ENCODE measurements at places on chromosomes 11 and 22.

DNA sequence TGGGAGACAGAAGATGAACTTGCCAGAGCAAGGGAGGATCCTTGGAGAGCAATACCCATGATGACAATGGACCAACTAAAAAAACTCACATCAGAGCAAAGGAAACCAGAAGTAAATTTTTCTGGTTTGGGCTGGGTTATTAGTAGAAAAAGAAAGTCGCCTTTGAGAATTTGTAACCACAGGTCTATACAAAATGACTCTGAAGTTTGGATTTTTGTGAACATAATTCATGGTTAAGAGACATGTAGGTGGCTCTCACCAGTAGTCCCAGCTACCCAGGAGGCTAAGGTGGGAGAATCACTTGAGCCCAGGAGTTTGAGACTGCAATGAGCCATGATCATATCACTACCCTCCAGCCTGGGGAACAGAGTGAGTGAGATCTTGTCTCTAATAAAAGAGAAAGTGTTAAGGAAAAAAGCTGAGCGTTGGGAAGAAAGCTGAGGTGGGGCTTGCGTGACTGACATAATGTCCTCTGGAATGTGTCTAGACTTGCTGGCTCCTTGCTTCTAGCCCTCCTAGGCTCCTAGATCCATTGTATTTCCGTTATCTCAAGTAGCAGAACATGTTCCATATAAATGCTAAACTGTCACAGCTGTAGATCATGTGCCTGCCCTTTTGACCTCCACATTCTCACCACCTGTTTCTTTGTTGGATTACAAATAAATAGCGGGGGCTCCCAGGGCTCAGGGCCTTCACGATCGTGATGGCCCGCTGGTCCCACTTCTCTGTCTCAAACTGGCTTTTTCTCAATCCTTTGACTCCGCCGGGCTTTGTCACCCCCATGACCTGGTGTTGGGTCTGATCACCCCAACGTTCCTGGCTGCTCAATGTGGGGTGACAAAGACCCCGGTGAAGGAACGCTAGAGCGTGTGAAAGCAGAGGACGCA, 56.2 kb upstream of the SC5D start:
- no peak for DNase-seq

GRCh38 chr22:36486619-36487384, 5.4 kb upstream of the TXN2 start:
- DNase-seq: no peak

- DNase-seq: no peak
These were observed 9.5 kb downstream of the PLA2G6 start for GRCh38 chr22:38171927-38172831.

DNA sequence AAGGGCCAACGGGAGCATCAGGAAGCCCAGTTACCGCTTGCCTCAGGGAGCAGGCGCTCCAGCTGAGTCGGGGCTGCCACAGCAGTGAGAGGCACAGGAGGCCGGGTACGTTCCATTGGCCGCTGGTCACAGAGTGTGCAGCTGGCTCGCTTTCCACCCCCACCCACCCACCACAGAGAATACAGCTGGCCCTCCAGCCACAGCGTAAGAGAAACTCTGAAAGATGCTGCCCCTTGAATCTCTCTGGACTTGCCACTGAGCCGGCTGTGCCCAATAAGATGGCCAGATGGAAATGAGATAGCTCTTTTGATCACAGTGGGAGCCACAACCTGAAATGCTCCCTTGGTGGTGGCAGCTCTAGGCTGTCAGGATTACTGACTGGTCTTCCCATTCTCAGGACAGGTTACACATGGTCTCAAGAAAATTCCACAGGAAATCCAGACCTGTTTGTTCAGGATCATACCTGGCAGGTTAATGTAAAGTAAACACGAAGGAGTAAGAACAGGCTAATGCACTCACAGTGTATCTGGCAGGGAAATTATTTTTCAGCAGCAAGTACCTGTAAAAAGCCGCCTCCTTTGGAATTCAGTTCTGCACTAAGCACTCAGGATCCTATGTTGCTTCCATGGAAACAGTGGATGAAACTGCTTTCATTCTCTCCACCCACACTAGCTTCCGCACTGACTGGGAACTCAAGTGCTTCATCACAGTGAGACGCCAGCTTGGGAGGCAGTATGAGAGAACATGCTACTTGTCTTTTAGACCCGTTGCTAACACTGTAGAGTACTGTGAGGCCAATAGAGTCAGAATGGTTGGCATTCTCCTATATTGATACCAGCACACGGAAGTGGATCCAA, 16.5 kb downstream of the SIAE start:
- DNase-seq: peak; percentile 54

- no peak for DNase-seq
These were observed 27.2 kb downstream of the OR52B2 start for GRCh38 chr11:6142936-6143335.

DNA sequence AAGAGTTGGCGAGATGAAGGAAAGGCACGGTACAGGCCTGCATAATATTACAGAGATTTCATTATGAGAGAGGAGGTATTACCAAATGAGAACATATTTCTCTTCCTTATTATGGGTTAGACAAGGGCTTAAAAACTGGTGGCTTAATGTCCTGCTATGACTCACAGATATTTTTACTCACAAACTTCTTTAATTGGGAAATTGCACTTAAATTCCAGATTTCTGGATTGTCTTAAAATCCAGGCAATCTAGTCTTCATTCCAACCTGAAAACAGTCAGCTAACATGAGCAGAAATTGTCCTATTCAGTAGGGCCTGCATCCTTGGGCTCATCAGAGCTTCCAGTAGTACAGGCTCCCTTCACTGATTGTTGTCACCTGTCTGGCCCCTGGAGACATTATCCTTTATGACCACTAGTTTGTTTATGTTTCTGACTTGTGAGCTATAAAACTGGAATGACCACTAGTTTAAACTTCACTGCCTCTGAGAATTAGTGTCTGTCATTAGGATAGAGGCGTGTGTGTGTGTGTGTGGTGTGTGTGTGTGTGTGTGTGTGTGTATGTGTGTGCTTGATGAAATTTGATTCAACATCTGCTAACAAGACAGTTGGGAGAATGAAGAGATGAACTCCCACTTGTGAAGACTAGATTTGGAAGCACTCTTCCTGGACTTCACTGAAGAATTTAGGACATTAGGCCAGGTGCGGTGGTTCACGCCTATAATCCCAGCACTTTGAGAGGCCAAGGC, 25.1 kb downstream of the DBX1 start:
- DNase-seq: no peak

- no peak for DNase-seq
These were observed 12.3 kb upstream of the NXPE4 start for GRCh38 chr11:114607753-114608459.

- DNase-seq: no peak
These were observed 612 bp downstream of the GTSE1 start for GRCh38 chr22:46297151-46297812.

DNA sequence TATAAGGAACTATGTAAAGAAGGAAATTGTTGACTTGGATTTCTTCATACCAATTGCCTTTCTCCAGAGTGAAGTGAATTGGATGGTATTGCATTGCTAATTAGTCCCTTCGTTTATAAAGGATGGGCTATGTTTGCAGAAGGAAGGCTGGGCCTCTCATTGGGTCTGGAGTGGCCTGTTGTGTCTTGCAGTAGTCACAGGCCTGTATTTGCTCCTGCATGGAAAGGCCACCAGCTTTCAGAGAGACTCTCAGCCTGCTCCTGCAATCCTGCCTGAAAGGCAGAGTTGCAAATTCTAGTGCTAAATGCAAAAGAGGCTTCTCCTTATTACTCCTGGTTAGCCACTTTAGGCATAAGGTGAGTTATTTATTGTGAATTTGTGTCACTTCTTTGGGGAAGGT, 103.8 kb downstream of the EXT2 start:
- no peak for DNase-seq

DNA sequence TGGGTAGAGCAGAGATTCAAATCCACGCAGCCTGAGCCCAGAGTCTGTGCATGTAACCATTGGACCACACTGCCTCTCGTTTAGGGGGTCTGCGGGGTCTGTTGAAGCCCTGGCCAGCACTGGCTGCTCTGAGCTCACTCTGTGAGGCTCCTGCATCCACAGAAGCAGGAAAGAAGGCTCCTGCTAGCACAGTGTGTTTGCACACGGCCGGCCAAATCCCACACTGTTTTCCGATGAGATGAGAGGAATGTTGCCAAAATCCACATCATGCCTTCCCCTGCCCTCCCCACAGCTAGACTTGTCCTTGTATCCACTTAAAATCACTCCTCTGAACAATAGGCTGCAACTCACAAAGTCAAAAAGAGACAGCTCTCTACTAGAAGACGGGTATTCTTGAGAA, 10.6 kb upstream of the SLC22A12 start:
- DNase-seq: no peak

GRCh38 chr11:128868841-128869671, 2.0 kb upstream of the KCNJ1 start:
- no peak for DNase-seq

DNA sequence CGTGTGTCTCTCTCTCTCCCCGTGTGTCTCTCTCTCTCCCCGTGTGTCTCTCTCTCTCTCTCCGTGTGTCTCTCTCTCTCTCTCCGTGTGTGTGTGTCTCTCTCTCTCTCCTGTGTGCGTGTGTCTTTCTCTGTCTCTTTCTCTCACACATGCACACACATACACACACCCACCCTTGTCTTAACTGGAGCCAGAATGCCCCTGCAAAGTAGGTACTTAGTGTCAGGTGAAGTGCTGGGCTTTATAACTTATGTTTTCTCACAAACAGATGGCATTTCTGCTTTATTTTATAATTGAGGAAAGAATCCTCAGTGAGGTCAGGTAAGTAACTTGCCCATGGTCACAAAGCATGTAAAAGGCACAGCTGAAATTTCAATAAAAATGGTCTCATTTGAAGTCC, 106.0 kb downstream of the CSNK2A3 start:
- DNase-seq: no peak

DNA sequence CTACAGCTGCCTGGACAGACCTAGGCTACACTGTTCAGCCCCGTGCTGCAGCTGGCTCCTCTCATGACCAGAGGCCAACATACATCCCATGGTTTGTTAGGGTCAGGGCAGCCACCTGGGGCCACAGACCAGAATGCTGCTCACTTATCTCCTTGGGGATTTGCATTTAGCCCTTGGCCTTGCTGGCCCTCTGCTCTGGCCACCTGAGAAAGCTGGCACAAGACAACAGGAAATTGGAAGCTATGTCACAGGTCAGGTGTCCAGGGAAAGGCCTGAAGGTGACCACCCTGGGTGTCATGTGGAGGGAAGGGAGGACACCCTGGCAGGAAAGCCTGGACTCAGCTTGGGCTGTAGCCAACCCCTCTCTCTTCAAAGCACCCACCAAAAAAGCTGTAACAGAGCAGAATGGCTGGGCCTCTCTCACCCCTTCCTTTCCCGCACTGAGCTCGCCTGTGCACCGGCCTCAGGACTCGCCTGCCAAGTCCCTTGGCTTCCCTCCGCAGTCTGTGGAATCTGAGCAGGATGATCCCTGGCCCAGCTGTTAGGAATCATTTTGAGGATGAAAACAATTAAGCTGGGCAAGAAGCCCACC, 86.3 kb downstream of the SNX19 start:
- DNase-seq: no peak

DNA sequence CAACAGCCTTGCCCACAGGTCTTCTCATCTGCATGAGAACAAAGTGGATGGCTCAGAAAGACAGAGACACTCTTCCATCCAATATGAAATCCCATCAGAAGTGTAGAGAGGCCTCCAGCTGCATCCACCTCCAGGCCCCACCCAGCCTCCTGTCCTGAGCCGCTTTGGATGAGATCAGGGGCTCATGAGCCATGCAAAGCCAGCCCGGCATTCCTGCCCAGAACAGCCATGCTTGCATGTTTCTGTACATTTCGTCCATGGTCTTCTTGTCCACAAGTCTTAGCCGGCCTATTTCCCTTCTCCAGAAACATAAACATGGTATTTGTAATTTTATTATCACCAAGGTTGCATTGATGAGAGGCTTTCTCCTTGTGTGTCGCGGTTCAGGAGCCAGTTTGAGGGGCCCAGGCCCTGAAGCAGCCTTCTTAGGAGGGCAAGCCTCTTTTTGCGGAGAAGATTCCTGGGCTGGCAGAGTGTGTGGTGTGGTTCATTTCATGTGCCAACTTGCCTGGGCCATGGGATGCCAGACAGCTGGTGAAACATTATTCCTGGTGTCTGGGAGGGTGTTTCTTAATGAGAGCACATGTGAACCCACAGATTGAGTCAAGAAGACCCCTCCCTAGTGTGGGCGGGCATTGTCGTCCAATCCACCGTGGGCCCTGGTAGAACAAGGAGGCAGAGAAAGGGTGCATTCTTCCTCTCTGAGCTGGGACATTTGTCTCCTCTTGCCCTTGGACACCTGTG, 928.9 kb downstream of the TBC1D22A start:
- no peak for DNase-seq

DNA sequence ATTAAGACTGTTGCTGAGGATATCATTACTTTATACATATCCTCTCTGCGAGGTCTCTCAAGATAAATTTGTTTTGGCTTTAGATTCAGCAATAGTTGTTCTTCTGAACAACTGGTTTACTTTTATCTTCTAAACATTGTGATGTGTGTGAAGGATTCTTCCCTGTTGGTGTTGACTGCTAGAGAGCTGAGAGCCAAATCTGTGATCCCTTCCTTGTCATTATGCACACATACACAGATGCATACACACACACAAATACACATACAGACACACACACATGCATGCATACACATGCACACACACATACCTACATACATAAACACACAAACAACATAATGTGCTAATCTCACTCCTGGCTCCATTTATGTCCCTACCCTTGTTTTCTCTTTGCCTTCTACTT, 137.0 kb downstream of the SNX19 start:
- no peak for DNase-seq

- no peak for DNase-seq
These were observed 19.8 kb downstream of the SAA1 start for GRCh38 chr11:18285841-18286240.

GRCh38 chr11:92870196-92870832, 99.1 kb upstream of the MTNR1B start:
- DNase-seq: no peak

GRCh38 chr11:37280200-37280599, 682.2 kb upstream of the RAG2 start:
- no peak for DNase-seq

DNA sequence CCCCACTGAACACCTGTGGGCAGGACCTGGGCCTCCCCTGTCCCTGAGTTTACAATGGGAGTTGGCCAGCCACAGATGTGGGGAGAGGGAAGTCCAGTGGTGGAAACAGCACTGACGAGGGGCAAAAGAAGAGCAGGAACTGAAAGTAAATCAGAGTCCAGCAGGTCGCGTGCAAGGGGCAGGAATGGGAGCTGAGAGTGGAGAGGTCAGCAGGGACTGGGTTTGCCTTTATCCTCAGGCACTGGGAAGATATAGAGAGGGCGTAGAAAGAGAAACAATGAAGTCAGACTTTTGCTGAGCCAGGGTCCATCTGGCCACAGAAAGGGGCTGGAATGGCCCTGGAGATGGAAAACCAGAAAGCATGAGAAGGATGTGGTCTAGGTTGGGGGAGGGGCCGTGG, 8.5 kb downstream of the P2RY6 start:
- no peak for DNase-seq

Data from dorsolateral prefrontal cortex (tissue), 122 donors.